ENCODE measurements at places on chromosomes 5 and 9. TPM values are rescaled to one million over a fixed set of nuclear protein-coding genes. Genes with fewer than 3 reads are reported as not detected.

The RNF183 gene
- 2.1 TPM for total RNA-seq

The FBXO10 gene
- total RNA-seq: 3.6 TPM

The GABRA6 gene
- total RNA-seq: not detected

The OTP gene
- not detected for total RNA-seq

The SHB gene
- 17.7 TPM for total RNA-seq

The OR1J2 gene
- total RNA-seq: not detected

The AGXT2 gene
- total RNA-seq: not detected
